ENCODE measurements at places on chromosomes 3 and 15. TPM values are rescaled to one million over a fixed set of nuclear protein-coding genes. Genes with fewer than 3 reads are reported as not detected.
A peak's percentile ranks its signal among the peaks of the same experiment; 100 is the strongest.

The FGD5 gene
- 0.17 TPM for total RNA-seq

The FEZF2 gene
- total RNA-seq: not detected

The MINDY4B gene
- total RNA-seq: not detected

The PIGZ gene
- 1.4 TPM for total RNA-seq

The RLBP1 gene
- not detected for total RNA-seq

The TF gene
- 0.97 TPM for total RNA-seq

The TTLL3 gene
- total RNA-seq: 84.0 TPM

The GUCA1C gene
- total RNA-seq: not detected

DNA sequence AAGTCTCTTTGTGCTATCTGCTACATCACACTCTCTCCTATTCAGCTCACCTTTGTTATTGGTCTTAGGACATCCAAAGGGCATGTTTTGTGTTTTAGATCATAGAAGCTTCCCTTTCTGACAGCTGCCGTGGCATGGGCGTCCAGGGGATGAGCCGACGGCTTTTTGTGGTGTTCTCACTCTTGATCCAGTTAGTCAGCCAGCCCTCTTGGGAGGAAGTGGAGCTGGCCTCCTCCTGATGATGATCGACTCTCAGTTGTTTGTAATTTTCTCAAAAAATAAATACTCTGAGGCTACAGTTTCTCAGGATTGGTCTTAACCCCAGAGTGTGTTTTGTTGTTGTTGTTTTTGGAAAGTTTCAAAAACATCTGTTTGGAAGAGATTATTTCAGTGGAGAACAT is 34.4 kb downstream of the BOC start:
- H3K4me3 ChIP-seq: no peak overlapping the region
- H3K4me1 ChIP-seq: peaks cover 17% of the 10 kb centered on the region
- H3K27me3 ChIP-seq: peaks cover 25% of the 10 kb centered on the region

- H3K36me3 ChIP-seq: peaks cover 18% of the 10 kb centered on the region
- H3K27ac ChIP-seq: no peak overlapping the region
- no peaks in the 10 kb centered on the region for H3K4me1 ChIP-seq
- no peak overlapping the region for H3K4me3 ChIP-seq
- H3K27me3 ChIP-seq: no peaks in the 10 kb centered on the region
Measured at GRCh38 chr3:170387950-170388349, 30.4 kb downstream of the SKIL start.

DNA sequence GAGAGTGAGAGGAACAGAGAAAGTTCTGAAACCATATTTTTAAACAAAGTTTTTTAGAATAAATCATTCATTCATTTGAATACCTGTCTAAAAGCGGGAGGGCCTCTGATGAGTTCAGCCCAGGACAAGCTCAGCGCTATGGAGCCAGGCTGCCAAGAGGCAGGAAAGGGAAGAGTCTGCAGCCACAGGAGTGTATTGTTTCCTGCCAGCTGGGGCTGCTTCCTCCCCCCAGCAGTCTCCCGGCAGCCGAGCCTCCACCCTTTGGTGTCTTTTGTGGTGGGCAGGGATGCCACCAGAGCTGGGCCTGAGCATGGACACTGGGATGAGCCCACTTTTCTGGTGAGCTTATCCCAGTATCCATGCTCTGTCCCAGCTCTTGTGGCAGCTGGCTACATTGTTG is 199.5 kb upstream of the TPRG1 start:
- H3K27me3 ChIP-seq: peaks cover 3% of the 10 kb centered on the region
- no peak for DNase-seq
- H3K27ac ChIP-seq: no peak overlapping the region
- H3K36me3 ChIP-seq: peaks cover 7% of the 10 kb centered on the region
- peaks cover 31% of the 10 kb centered on the region for H3K4me1 ChIP-seq
- no peak overlapping the region for H3K4me3 ChIP-seq

GRCh38 chr3:143408771-143409170 is 289.2 kb downstream of the CHST2 start:
- peaks cover 1% of the 10 kb centered on the region for H3K36me3 ChIP-seq
- DNase-seq: no peak
- no peaks in the 10 kb centered on the region for H3K4me1 ChIP-seq
- H3K4me3 ChIP-seq: no peak overlapping the region
- no peak overlapping the region for H3K27ac ChIP-seq
- no peaks in the 10 kb centered on the region for H3K27me3 ChIP-seq

GRCh38 chr15:92001307-92001706 is 147.8 kb downstream of the SLCO3A1 start:
- DNase-seq: no peak
- H3K4me1 ChIP-seq: no peaks in the 10 kb centered on the region
- H3K36me3 ChIP-seq: no peaks in the 10 kb centered on the region
- no peaks in the 10 kb centered on the region for H3K27me3 ChIP-seq

GRCh38 chr3:52982839-52983238 is 63.0 kb downstream of the SFMBT1 start:
- peak overlapping the region; percentile 70 for H3K27ac ChIP-seq
- H3K4me3 ChIP-seq: peak overlapping the region; percentile 32
- H3K36me3 ChIP-seq: peaks cover 14% of the 10 kb centered on the region
- DNase-seq: no peak

DNA sequence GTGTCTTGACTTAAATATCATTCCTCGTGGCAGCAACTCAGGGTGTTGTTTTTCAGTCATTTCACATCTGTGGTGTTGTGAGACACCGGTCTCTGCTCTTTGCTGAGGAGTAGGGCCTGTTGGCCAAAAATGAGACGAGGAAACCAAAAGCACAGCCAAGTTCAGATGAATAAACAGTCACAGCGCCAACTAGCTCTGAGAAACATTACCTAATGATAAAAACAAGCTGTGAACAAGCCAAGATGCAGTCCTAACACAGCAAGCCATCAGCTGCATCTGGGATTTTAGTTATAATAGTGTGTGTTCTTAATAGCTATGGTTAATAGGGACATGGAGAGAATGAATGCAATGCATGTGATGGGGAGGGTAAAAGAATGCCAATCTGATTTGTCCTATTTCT is 843.4 kb upstream of the DPPA4 start:
- no peak overlapping the region for H3K4me3 ChIP-seq
- no peak for DNase-seq
- H3K36me3 ChIP-seq: no peaks in the 10 kb centered on the region
- H3K4me1 ChIP-seq: no peaks in the 10 kb centered on the region
- peaks cover 7% of the 10 kb centered on the region for H3K27me3 ChIP-seq

GRCh38 chr15:39313467-39313866 is 267.4 kb upstream of the THBS1 start:
- no peaks in the 10 kb centered on the region for H3K4me1 ChIP-seq
- no peak for DNase-seq
- no peak overlapping the region for H3K27ac ChIP-seq
- H3K36me3 ChIP-seq: no peaks in the 10 kb centered on the region
- peaks cover 13% of the 10 kb centered on the region for H3K27me3 ChIP-seq
- H3K4me3 ChIP-seq: no peak overlapping the region

DNA sequence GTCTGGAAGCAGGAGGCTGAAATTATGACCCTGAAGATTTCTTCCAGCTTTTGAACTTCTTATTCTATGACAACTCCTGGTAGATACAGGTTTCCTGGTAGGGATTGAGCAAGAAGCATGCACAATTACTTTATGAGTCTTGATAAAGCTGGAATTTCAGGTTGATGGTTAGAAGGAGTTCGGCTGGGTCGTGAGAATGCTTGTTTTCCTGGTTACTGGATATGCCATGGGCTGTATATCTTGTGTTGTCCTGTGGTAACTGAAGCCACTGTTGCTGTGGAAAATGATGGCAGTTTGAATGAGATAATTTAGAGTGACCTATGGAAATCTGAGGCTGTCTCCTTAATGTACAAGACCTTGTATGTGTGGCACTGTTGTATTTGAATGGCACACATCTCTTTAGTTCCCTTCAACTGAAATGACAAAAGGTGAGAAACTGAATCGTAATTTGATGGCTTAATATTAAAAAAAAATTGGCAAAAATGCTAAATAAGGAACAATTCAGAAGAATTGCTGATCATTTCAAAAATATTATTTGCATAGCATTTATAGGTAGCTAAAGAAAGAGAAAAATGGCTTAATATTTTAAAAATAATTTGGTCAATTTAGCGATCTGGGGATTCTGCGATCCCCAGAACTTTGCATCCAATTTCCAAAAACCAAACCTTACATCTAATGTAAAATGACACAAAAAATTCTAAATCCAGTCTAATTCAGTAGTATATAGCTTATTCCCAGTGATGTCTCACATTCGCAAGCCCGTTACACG is 1.1 kb upstream of the UBE2E1 start:
- peaks cover 12% of the 10 kb centered on the region for H3K36me3 ChIP-seq
- H3K4me1 ChIP-seq: peaks cover 24% of the 10 kb centered on the region
- H3K27ac ChIP-seq: no peak overlapping the region

DNA sequence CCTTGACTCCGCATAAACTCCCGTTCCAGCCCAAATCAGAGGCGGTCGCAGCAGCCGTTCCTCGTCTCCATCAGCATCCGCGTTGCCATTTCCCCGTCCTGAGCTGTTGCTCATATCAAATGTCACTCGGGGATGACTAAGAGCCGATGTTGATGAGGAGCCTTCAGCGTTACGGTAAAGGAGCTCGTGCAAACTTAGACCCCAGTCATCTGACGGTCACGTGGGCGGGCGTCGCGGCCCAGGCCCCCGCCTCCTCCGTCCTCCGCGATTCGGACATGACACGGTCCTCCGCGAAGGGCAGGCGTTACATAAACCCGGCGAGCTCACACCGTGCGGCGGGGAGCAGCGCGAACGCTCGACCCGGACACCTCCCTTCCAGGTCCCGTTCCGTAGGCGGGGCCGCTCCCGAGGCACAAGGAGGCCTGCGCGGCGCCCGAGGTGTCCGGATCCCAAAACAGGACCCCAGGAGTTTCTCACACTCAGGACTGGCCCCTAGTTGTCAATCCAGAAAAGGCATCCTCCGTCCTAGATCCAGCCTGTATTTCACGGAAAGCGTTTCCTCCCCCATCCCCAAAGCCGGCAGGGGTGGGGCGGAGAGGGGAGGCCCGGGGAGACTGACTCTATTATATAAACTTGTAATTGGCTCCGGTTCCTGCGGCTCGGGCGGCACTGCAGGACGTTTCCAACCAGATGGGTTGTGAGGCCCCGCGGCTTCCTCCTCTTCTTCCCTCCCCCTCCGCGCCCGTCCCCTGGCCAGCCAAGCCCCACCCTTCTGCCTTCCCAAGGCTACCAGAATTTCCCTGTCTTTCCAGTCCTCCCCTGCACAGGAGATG is 100.0 kb upstream of the IGF1R start:
- H3K4me3 ChIP-seq: peak overlapping the region; percentile 83
- H3K27me3 ChIP-seq: peaks cover 43% of the 10 kb centered on the region
- no peak overlapping the region for H3K27ac ChIP-seq
- peak; percentile 51 for DNase-seq

GRCh38 chr15:40477642-40478327 is 7.0 kb downstream of the CHST14 start:
- no peaks in the 10 kb centered on the region for H3K36me3 ChIP-seq
- no peak overlapping the region for H3K27ac ChIP-seq
- H3K27me3 ChIP-seq: peaks cover 23% of the 10 kb centered on the region
- no peak overlapping the region for H3K4me3 ChIP-seq

DNA sequence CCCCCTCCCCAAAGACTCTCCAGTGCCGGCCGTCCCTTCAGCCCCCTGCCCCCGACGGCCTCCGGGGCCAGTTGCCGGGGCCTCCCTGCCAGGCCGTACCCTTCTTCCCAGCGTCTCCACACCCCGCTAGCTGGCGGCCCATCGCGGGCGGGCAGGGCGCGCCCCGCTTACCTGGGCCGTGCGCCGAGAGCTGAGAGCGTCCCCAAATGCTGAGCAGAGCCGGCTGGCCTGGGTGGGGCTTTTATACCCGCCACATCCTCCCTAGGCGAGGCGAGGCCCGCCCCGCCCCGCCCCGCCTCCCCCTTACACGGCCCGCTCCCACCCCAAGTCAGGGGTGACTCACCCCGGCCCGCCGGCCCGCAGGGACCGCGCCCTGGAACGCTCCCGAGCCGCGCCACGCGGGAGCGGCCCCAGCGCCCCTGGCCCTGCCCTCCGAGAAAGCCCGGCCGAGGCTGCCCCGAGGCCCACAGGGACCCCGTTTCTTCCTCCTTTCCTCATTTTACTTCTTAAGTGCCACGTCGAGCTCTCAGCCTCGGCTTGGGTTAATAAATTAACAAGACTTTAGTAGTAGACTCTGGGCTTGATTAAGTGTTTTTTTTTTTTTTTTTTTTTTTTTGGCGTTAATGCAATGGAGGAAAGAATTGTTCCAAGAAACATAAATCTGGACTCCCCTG is at the start of gene ANXA2:
Gene ANXA2, minus strand, starts transcription at position 215 of the 674 bp plus-strand sequence. CDS start 11,911 bp downstream, outside the sequence.
- H3K27me3 ChIP-seq: peaks cover 7% of the 10 kb centered on the region
- peak within 1 kb of the TSS; percentile 96 for H3K27ac ChIP-seq
- H3K4me1 ChIP-seq: peaks cover 30% of the 10 kb centered on the region
- DNase-seq: peak; percentile 85
- H3K36me3 ChIP-seq: peaks cover 25% of the 10 kb centered on the region

- no peak overlapping the region for H3K4me3 ChIP-seq
- peaks cover 15% of the 10 kb centered on the region for H3K36me3 ChIP-seq
- DNase-seq: no peak
Measured at GRCh38 chr15:92155934-92156333, 237.7 kb upstream of the ST8SIA2 start.

GRCh38 chr3:55626279-55626665 is 139.2 kb upstream of the WNT5A start:
- H3K27me3 ChIP-seq: no peaks in the 10 kb centered on the region
- no peaks in the 10 kb centered on the region for H3K4me1 ChIP-seq
- H3K36me3 ChIP-seq: no peaks in the 10 kb centered on the region
- no peak for DNase-seq

DNA sequence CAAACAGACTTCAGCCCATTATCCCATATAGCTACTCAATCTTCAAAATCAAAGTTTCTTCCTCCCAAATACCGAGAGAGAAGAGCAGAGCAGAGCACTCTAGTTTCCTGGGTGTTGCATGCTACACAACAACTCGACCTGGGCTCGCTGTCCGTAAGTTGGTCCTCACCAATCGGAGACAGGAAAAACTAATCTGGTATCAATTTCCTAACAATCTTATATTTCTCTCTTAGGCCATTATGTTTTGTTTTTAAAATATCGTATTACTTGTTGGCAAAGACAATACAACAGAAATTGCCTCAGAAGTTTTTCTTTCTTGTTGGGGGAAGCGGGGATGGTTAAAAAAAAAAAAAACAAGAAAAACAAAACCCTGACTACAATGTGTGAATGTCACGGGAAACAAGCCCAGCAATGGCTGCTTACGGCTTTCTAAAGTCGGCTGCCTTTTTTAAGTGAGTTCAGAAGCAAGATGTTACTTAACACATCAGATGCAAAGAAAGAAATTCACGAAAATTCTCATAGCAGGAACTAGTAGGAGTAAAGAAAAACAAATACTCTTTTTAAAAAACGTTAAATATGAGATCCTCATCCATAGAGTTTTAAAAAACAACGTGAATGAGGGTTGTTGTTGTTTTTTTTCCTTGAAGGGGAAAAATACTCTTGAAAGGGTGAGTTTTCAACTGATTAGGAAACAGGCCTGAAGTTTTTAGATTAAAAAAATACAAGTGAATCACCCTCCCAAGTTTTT is 1.9 kb downstream of the VGLL4 start:
- peak overlapping the region; percentile 93 for H3K4me3 ChIP-seq
- DNase-seq: no peak
- H3K27me3 ChIP-seq: no peaks in the 10 kb centered on the region
- H3K27ac ChIP-seq: peak overlapping the region; percentile 96
- peaks cover 22% of the 10 kb centered on the region for H3K36me3 ChIP-seq

- no peak overlapping the region for H3K27ac ChIP-seq
- no peak overlapping the region for H3K4me3 ChIP-seq
- H3K4me1 ChIP-seq: peaks cover 2% of the 10 kb centered on the region
- H3K36me3 ChIP-seq: peaks cover 16% of the 10 kb centered on the region
- no peak for DNase-seq
Measured at GRCh38 chr3:14451844-14452739, 49.7 kb downstream of the SLC6A6 start.
